ELF-1 (cell line): ENCODE measurements at places on chromosomes 11 and 22.

DNA sequence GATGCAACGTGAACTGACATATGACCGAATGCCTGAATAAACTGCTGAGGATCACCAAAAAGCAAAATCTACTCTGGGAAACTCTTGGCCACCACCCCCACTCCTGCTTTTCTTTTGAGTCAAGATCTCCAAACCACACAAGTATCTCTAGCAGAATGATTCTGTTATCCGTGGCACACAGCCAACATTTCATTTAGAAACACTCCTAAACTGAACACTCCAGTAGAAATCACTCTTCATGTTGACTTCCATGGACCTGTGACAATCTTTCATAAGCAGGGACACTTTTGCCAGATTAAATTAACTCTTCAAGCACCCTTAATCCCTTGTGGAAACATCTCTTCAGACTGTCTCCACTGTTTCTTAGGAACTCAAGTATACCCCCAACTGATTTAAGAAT lies 44.4 kb downstream of the VSIG10L2 start:
- DNase-seq: no peak

DNA sequence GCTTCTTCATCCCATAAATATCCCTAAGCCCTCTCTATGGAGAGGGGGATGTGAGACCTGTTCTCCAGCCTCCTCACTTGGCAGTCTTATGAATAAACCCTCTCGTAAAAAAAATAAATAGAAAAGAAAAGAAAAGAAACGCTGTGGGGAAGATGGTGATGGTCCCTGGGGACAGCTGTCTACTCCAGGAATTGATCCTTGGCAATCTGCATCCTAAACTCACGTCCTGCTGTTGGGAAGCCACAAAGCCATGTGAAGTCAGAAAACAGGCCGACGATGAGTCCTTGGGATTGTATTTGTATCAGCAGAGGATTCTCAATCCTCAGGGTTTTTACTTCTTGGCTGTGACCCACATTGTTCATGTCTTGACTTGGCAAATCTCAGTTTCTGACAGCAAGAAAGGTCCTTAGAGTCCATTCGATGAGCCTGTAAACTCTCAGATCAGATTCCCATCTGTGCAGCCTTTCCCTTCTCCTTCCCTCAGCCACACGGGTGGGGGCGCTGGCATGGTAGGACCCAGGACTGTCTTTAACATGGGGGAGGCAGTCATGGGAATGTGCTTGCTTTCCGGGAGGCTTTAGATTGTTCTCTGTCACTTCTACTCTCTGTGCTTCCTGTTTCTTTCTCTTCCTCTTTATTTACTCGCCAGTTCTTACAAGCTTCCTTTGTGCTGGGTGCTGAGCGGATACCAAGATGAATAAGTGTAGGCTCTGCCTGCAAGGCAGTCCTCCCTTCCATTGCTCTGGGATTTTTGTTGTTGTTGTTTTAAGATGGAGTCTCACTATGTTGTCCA lies 24.9 kb downstream of the TCP11L1 start:
- no peak for DNase-seq

- DNase-seq: no peak
These were observed 31.1 kb downstream of the TMEM45B start for GRCh38 chr11:129846508-129847335.

DNA sequence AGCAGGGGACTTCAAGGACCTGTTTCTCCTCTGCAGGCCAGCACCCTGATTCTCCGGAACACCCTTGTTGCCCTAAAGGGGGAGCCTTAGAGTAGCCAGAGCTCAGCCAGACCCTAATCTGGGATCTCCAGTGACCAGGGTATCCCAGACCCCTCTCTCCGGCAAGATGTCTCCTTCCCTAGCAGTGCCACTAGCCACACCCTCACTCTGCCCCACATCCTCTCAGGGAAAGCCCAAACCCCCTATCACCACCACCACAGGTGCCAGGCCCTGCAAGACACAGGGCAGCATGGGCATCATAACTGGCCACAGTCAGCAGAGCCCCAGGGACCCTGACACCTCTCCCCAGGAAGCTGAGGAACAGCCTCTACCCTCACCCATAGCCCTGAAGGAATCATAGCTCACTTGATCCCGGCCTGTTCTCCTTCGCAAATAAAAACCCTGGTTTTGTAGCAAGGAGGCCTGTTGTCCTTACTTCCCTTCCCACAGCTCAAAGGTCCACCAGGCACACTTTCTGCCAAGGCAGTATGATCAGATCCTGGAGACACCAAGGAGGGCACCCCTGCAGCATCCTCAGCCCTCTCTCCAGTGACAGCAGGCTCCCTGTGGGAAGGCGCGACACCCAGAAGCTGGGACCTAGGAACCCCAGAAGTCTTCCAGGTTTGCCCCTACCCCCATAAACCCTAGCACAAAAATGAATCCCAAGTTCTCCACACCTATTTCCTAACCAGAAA lies 4.6 kb downstream of the CFL1 start:
- DNase-seq: no peak
